Adrenal gland (tissue), 19 donors: ENCODE measurements at places on chromosomes 5 and 9.
A peak's percentile ranks its signal among the peaks of the same experiment; 100 is the strongest.

DNA sequence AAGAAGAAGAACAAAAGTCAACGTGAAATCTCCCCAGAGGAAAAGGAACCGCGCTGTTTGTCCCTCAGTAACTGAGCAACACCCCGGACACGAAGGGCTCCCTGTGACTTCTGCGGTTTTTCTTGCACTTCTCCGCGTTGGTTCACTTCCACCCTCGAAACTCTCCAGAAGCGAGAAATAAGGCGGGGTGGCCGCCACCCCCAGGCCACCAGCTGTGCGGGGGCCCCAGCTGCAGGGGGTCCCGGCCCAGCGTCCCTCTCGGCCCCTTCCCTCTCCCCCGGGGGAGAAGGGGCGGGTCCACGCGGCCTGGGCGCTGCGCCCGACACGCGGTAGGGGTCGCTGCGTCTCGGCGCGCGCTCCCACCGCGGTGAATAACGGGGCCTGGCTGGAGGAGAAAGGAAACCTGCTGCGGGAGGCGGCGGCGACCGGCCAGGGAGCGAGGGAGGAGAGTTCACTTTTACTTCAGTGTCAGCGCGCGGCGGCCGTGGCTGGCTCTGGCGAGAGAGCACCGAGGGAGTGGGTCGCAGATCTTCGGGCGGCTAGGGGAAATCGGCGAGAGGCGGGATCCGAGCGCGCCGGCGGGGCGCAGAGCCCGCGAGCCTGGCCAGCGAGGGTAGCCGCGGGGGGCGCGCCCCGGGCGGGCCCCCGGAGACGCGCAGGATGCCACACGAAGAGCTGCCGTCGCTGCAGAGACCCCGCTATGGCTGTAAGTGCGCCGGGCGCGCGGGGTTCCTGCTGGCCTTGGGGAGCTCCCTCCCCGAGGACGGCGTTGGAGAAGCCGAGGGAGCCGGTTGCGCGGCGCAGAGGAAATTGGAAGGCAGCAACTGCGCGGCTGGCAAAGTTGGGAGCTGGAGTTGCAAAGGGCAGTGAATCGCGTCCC lies at the start of gene IQGAP2:
IQGAP2 (plus strand) TSS at position 400 of the 880 bp plus-strand sequence; CDS start at position 661, 261 bp downstream.
- peak; percentile 75 for DNase-seq
- H3K4me1 ChIP-seq, result peaks cover 9% of the 10 kb centered on the region
- peak within 1 kb of the TSS; percentile 64 for H3K27ac ChIP-seq
- H3K4me3 ChIP-seq, result peak within 1 kb of the TSS; percentile 91
- H3K27me3 ChIP-seq, result no peaks in the 10 kb centered on the region
- no peaks in the 10 kb centered on the region for H3K36me3 ChIP-seq

GRCh38 chr5:14598225-14598624 lies 16.6 kb downstream of the OTULINL start:
- no peak overlapping the region for H3K4me3 ChIP-seq
- H3K36me3 ChIP-seq, result no peaks in the 10 kb centered on the region
- no peaks in the 10 kb centered on the region for H3K27me3 ChIP-seq
- H3K4me1 ChIP-seq, result no peaks in the 10 kb centered on the region
- H3K27ac ChIP-seq, result no peak overlapping the region

- no peak overlapping the region for H3K27ac ChIP-seq
- H3K27me3 ChIP-seq, result no peaks in the 10 kb centered on the region
- H3K4me1 ChIP-seq, result no peaks in the 10 kb centered on the region
- DNase-seq, result no peak
Measured at GRCh38 chr9:75672478-75672877, 218.0 kb upstream of the PCSK5 start.

GRCh38 chr5:91382530-91383026 lies 539 bp downstream of the ARRDC3 start:
- H3K27me3 ChIP-seq, result no peaks in the 10 kb centered on the region
- H3K4me1 ChIP-seq, result peaks cover 25% of the 10 kb centered on the region
- peaks cover 9% of the 10 kb centered on the region for H3K36me3 ChIP-seq
- DNase-seq, result peak; percentile 31
- peak overlapping the region; percentile 70 for H3K4me3 ChIP-seq

DNA sequence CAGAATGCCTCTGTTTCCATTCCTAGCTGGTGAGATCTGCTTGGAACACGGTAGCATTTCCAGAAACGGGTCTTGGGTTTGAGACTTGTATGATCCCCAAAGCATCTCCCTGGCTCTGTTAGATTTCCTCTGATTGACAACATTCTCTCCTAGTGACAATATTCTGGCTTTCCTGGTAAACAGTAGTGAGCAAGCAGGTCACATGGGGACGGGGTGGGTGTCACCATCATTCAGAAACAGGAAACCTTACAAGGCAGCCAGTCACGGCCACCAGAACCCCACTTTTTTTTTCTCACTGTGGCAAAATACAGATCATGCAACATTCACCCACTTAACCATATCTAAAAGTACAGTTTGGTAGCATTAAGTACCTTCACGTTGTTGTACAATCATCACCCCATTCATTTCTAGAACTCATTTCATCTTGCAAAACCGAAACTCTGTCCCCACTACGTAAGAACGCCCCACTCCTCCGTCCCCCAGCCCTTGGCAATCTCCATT lies 90.1 kb upstream of the LMX1B start:
- peaks cover 4% of the 10 kb centered on the region for H3K27me3 ChIP-seq
- H3K4me1 ChIP-seq, result no peaks in the 10 kb centered on the region
- no peak overlapping the region for H3K27ac ChIP-seq
- H3K36me3 ChIP-seq, result no peaks in the 10 kb centered on the region

- no peak within 1 kb of the TSS for H3K4me3 ChIP-seq
- H3K36me3 ChIP-seq, result no peaks in the 10 kb centered on the region
- H3K27ac ChIP-seq, result no peak within 1 kb of the TSS
- no peaks in the 10 kb centered on the region for H3K4me1 ChIP-seq
- no peak for DNase-seq
- peaks cover 4% of the 10 kb centered on the region for H3K27me3 ChIP-seq
Measured at GRCh38 chr9:14722391-14723035, at the start of gene CER1. Gene CER1 (minus strand): TSS chr9:14722733. CDS start chr9:14722672, 61 bp downstream.

DNA sequence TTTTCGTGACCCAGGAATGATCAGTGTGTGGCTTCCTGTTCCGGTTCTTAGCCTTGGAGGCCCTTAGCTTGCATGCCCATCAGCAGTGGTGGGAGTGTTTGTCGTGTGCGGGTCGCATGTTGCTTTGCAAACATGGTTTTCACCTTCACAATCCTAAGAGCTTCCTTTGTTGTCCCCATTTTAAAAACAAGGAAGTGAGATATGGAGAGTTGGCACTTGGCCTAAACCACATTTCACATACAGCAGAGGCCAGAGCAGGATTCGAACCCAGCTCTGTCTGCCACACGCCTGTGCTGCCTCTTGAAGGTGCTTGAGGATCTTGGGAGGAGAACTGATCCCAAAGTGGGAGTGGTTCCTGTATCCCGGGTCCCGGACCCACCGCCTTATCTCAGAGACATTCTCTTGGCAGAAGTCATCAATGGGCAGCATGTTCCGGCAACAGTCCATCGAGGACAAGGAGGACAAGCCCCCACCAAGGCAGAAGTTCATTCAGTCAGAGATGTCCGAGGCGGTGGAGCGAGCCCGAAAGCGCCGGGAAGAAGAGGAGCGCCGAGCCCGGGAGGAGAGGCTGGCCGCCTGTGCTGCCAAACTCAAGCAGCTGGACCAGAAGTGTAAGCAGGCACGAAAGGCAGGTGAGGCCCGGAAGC lies 38.2 kb upstream of the POMT1 start:
- H3K4me1 ChIP-seq, result peaks cover 12% of the 10 kb centered on the region
- H3K27me3 ChIP-seq, result no peaks in the 10 kb centered on the region
- DNase-seq, result peak; percentile 10
- no peak overlapping the region for H3K27ac ChIP-seq
- no peak overlapping the region for H3K4me3 ChIP-seq

DNA sequence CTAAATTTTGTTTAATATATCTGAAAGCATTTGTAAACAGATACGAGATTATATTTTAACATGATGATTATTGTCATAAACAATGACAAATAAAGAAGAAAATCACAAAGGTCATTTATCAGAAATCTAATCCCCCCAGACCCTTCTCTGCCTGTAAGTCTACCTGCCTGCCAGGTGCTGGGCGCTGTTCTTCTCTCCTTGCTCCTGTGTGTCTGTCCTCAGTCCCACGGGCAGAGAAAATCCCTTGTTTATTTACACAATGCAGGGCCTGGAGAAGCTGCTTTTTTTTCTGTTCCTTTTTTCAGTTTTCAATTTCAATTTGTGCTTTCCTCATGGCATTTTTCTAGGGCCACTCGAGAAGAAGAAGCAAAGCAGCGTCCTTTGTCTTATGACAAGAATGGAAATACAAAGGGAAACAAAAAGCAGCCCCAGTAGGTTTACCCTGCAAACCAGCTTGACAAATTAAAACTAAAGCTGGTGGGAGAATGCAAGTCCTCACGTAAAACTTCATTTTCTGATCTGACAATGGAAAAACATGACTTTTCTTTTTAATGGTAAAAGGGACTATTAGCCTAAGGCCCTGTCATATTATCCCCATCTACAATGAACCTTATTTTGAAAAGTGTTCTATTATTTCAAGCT lies 282.4 kb upstream of the KLF9 start:
- H3K4me3 ChIP-seq, result no peak overlapping the region
- H3K27ac ChIP-seq, result no peak overlapping the region
- no peaks in the 10 kb centered on the region for H3K4me1 ChIP-seq
- no peaks in the 10 kb centered on the region for H3K27me3 ChIP-seq
- no peaks in the 10 kb centered on the region for H3K36me3 ChIP-seq
- DNase-seq, result no peak

- no peaks in the 10 kb centered on the region for H3K4me1 ChIP-seq
- H3K36me3 ChIP-seq, result no peaks in the 10 kb centered on the region
- H3K4me3 ChIP-seq, result no peak overlapping the region
Measured at GRCh38 chr5:50697739-50698138, 31.3 kb downstream of the PARP8 start.

GRCh38 chr5:80077051-80077714 lies 42.0 kb downstream of the THBS4 start:
- H3K4me3 ChIP-seq, result no peak overlapping the region
- no peaks in the 10 kb centered on the region for H3K36me3 ChIP-seq
- H3K27me3 ChIP-seq, result no peaks in the 10 kb centered on the region
- DNase-seq, result no peak

DNA sequence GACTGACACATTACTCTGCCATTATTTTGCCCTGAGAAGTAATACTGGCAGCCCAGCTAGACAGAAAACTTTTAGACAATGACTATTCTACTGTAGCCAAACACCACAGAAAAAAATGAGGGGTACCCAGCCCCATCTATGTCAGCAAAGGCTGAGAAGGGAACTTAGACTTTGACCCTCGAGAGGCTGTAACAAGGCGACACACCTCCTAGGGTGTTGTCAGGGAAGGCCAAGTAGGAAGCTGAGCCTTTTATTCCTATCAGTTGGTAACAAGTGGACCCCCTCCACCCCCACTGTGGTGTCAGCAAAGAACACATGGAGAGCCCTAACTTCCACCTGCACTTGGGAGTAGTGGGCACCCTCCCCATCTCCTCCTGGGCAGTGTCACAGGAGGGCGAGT lies 55.6 kb downstream of the SPTLC1 start:
- H3K27me3 ChIP-seq, result no peaks in the 10 kb centered on the region
- no peak for DNase-seq
- no peaks in the 10 kb centered on the region for H3K4me1 ChIP-seq
- H3K4me3 ChIP-seq, result no peak overlapping the region

DNA sequence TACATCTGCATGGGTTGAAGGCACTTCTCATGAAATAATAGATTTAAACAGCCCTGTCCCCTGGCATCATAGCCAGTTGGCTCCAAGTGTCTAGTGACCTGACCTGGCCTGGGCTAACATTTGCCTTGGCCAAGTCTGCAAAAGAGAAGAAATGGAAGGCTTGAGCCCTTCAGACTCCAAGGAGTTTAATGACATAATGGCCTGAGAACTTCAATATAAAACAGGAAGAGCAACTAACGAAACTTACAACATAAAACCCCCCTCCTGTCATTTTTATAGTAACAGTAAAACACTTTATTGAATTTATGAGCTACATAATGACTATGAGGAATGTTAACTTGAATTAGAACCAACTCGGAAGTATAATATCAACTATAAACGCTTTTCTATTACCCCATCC lies 218.8 kb upstream of the TBCA start:
- H3K27ac ChIP-seq, result no peak overlapping the region
- DNase-seq, result no peak
- no peaks in the 10 kb centered on the region for H3K36me3 ChIP-seq
- no peaks in the 10 kb centered on the region for H3K27me3 ChIP-seq
- H3K4me3 ChIP-seq, result no peak overlapping the region
- no peaks in the 10 kb centered on the region for H3K4me1 ChIP-seq

- no peak overlapping the region for H3K4me3 ChIP-seq
- no peak overlapping the region for H3K27ac ChIP-seq
- DNase-seq, result no peak
Measured at GRCh38 chr5:159883522-159883950, 32.7 kb upstream of the ADRA1B start.

DNA sequence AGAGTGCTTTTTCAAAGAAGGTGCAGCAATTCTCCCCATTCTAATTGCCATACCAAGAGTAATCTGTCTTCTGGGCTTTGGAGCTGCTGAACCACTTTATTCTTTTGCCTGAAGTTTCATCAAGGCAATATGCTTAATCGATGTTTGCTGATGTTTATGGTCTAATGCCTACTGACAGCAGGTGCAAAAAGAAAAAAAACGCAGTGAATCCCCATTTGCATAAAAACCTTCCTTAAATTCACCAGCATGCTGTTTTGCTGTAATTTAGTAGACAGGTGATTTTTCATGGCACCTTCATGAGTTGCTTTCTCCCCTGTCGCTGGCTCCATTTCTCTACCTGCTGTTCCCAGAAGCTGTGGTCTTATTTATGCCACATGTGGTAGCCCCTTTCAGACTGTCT lies 83.1 kb upstream of the MAST4 start:
- H3K27ac ChIP-seq, result no peak overlapping the region
- no peaks in the 10 kb centered on the region for H3K36me3 ChIP-seq
- no peak overlapping the region for H3K4me3 ChIP-seq
- DNase-seq, result no peak
- H3K27me3 ChIP-seq, result no peaks in the 10 kb centered on the region
